ENCODE measurements at places on chromosomes 7 and 10.

GRCh38 chr7:80860554-80860953 lies 58.3 kb downstream of the SEMA3C start:
- DNase-seq, result no peak

- no peak for DNase-seq
These were observed 21.8 kb downstream of the STMP1 start for GRCh38 chr7:135684136-135684535.

GRCh38 chr7:26959290-26959689 lies 94.9 kb upstream of the SKAP2 start:
- DNase-seq, result no peak

GRCh38 chr7:136665878-136666509 lies 202.5 kb upstream of the CHRM2 start:
- DNase-seq, result no peak

DNA sequence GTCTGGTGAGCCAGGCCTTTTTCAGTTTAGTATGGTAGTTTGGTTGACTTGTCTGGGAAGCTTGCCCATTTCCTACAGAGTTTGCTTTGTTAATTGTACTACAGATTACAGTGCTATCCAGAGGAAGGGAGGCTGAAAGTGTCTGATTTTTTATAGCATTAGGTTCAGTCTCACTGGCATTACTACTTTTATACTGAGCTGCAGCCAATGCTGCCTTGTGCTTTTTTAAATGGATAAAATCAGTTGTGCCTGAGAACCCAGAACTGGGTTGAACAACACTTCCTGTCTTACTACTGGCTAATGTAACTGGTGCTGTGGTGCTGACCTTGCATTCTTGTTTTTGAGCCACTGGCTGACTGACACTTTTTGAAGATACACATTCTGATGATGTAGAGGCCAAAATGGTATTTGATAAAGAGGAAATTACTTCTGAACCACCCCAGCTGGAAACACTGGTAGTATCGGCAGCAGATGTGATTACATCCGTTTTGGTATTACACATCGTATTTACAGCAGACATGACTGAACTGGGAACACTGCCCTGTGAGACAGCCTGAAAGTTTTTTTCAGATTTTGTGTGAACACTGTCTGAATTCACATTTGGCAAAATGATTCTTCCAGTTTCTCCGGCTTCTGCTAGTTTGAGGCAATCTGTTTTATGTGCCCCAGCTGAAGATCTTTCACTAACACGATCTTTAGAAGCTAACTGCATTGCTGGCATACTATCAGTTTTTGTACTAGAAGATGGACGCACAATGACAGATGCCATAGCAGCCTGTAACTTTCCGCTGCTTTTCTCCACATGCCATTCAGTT lies 74.1 kb downstream of the NRBF2 start:
- no peak for DNase-seq

GRCh38 chr7:24133691-24134090 lies 150.3 kb upstream of the NPY start:
- no peak for DNase-seq

- no peak for DNase-seq
These were observed 167.9 kb upstream of the PRSS1 start for GRCh38 chr7:142581341-142581740.

DNA sequence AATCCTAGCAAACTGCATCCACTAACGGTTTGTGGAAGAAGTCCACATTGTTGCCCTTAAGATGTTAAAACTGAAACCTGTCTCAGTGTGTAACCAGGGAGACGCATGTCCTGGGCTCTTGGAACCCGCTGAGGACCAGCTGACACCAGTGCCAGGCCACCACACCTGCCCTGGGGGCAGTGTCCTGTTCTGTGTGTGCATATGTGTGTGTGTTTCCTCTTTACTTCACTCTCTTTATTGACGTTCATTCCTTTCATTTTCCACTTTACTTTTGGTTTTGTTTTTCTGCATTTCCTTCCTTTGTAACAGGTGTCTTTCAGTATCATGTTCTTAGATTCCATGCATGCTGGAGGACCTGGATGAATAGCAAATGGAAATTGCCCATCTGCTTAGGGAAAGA lies 83.8 kb downstream of the TEX36 start:
- no peak for DNase-seq

DNA sequence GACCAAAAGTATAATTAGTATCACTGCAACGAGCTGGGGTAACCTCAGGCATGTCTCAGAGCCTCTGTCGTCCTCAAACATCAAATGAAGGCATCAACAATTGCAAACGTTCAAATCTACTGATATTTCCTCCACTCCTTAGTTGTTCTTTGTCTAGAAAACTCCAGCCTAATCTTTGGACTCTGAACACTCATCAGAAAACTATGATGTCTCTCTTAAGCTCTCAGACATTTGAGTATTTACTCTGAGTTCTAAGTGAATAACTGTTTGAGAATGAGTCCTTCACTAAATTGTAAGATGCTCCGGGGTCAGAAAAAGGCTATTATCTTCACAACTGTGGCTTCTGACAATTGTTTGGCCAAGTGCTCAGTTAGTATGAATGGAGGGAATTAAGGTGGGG lies 536.4 kb downstream of the NRG3 start:
- no peak for DNase-seq

GRCh38 chr7:43769281-43769680 lies 10.8 kb downstream of the BLVRA start:
- no peak for DNase-seq

- no peak for DNase-seq
These were observed 526.6 kb upstream of the GHITM start for GRCh38 chr10:83612746-83613145.

DNA sequence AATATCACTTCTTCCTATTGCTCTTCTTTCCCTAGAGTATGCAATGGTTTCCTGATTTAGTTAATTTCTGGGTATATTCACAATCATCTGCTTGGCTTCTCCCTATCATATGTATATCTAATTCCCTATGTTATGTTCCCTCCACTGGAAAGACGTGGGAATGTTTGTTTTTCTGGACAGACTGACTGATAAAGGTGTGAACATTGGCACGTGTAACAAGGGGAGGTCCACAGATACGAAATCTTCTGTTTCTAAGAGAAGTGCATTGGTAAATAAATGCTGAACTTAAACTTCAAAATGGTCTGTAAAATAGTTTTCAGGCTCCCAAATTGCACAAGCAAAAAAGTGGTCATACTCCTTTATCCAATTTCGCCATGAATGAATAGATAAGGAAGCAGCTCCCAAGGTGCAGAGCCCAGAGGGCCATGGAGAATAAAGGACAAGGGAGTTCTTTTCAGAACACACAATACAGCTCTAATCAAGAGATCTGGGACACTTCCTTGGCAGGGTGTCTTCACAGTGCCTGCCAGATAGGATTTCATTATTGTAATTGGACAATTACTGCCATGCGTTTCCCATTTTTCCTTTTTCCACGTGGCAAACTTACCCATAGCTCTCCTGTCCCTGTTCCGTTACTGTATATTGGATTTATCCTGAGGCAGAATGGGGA lies 141.9 kb downstream of the RNF133 start:
- no peak for DNase-seq

DNA sequence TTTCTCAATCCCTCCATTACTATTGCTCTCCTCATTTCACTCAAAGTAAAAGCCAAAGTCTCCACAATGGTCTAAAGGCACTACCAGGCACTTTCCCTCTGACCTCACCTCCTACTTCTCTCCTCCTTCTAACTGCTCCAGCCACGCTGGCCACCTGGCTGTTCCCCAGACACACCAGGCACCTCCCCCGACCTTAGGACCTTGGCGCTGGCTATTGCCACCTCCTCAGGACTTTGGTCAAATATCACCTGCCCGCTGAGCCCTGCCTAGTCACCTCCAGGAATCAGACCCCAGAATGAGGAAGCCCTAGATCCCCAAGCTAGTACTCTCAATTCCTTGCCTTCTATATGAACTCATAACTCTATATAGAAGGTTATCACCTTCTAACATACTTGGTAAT lies 66.2 kb upstream of the STEAP1B start:
- no peak for DNase-seq

DNA sequence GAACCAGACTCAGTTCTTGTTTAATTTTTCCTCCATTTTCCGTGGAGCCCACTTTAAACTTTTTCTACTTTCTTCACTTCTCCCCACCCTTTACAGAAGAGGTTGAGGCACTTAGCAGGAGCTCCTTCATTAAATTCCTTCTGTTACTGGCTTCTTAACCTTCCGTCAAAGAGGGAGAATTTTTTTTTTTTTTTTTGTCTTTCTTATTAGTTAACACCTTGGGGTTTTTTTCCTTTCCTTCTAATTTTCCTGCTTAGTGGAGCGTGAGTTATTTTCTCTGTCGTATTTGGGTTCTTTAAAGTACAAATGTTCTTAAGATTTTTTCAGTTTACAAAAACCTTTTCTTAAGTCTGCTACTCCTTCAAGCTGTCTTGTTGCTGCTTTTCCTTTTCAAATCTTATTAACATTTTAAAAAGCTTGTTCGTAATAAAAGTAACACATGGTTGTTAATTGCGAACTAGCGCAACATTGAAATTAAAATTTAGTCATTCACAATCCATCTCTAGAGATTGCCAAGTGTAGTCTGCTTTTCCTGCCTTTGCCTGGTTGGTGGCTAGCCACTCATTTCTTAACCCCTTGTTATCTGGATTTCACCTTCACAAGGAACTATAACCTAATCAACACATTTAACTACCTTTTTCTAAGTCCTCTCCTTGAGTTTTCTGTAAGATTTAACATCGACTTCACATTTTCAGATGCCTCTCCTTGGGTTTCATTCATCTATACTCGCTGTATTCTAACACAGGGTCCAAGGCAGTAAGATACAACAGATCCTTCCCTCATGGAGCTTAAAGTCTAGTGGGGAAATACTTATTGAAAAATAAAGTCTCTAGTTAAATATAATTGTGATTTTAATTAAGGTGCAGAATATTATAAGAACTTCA lies 2.0 kb downstream of the BMPR1A start:
- no peak for DNase-seq

DNA sequence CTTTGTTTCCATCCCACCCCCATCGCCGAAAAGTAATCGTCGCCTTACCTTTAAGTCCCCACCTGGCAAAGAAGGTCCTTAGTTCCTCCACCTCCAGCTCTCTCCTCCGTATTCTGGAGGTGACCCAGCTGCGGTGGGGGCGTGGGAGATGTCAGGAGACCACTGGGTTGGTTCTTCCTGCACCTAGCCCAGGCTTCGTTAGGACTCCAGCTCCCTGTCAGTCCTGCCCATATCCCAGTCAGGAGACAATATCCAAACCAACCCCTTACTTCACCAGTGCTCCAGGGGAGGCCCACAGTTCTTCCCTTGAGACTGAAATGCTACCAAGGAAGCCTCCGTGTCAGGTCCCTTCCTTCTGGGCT lies 693 bp downstream of the ADIRF start:
- DNase-seq, result no peak

DNA sequence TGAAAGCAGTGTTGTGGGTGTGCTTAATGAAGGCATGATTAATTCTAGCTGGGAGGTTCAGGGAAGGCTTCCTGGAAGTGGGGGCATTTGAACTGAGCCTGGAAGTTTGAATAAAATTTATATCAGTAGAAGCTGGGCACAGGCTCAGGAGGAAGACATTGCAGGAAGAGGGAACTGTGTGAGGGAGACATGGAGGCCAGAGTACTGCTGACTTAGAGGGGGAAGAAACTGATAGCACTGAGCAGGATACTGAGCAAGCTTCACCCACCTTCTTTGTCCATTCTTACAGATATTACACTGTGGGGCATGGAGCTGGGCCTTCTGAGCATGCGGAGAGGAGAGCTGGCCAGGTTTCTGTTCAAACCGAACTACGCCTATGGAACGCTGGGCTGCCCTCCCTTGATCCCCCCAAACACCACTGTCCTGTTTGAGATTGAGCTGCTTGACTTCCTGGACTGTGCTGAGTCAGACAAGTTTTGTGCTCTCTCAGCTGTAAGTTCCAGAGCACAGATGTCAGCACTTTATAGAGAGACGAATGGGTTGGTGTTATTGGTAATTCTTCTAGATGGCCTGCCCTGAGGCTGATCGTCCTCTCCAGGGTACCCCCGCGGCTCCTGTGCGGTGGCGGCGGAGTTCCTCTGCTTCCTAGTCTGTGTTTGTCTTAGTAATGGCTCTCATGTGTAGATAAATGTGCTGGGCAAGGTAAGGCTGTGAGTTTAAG lies 2.1 kb downstream of the FKBP6 start:
- DNase-seq, result no peak

- no peak for DNase-seq
These were observed 5.7 kb upstream of the EEPD1 start for GRCh38 chr7:36147361-36147760.

GRCh38 chr7:130961128-130961601 lies 227.2 kb upstream of the KLF14 start:
- peak; percentile 38 for DNase-seq

DNA sequence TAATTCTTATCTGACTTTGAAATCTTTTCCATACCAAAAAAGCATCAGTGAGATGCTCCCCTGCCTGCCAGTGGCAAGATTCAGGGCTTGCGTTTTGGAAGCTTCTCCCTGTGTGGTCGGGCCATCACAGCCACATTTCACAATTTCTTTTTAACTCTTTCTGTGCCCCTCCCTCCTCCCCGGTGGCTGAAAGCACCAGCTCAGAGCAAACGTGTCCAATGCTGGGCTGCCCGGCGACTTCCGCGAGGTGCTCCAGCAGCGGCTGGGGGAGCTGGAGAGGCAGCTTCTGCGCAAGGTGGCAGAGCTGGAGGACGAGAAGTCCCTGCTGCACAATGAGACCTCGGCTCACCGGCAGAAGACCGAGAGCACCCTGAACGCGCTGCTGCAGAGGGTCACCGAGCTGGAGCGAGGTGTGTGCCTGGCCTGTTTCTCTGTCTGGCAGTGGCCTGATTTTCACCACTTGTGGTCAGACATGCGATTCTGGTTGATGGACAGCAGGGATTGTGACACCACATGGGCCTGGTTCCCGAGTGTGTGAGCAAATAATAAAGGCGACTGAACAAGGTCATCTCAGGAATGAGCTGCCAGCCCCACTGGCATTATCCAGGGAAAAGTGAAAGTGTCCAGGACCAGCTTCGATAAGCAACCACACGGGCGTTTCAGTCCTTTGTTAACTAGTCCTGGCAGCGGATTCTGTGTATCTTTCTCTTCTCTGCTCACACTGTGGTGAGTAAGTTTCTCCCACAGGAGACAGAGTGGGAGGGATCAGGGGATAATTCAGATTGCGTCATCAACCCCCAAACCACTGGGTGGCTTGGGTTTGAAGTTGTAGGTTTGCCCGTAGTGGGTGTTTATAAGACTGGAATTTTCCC lies 2.6 kb downstream of the NPTX2 start:
- DNase-seq, result no peak

GRCh38 chr10:90905925-90906324 lies 15.0 kb downstream of the ANKRD1 start:
- DNase-seq, result no peak

GRCh38 chr10:48700493-48700892 lies 15.8 kb downstream of the WDFY4 start:
- DNase-seq, result no peak

GRCh38 chr10:132478341-132479023 lies 59.1 kb upstream of the INPP5A start:
- DNase-seq, result no peak

DNA sequence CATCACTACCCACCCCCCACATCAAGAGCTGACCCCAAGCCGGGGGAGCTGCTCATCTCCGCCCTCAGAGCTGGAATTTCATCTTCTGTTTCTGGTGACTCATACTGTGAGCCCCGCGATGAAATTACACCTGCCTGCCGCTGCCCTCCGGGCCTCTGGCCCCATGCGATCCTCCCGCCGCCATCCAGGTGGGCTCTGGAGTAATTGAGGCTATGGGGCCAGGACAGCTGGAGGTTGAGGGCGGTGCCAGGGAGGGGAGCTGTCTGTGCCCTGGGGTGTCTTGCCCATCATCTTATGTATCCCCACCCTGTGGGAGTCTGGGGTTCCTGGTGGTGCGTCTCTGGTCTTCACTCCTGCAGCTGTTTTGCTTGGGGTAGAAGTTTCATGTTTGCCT lies 9.0 kb downstream of the GTF2IRD1 start:
- no peak for DNase-seq

- DNase-seq, result no peak
These were observed 26.8 kb upstream of the HDAC9 start for GRCh38 chr7:18468795-18469194.

Measured in stimulated activated CD8-positive, alpha-beta memory T cell treated with anti-CD3 and anti-CD28 coated beads, Interleukin-2, amount 100 ng/mL, for 48 hours (primary cell).